Stimulated activated CD8-positive, alpha-beta memory T cell treated with anti-CD3 and anti-CD28 coated beads, Interleukin-4, amount 100 ng/mL, for 24 hours (primary cell): ENCODE measurements at places on chromosomes 7 and 10.

DNA sequence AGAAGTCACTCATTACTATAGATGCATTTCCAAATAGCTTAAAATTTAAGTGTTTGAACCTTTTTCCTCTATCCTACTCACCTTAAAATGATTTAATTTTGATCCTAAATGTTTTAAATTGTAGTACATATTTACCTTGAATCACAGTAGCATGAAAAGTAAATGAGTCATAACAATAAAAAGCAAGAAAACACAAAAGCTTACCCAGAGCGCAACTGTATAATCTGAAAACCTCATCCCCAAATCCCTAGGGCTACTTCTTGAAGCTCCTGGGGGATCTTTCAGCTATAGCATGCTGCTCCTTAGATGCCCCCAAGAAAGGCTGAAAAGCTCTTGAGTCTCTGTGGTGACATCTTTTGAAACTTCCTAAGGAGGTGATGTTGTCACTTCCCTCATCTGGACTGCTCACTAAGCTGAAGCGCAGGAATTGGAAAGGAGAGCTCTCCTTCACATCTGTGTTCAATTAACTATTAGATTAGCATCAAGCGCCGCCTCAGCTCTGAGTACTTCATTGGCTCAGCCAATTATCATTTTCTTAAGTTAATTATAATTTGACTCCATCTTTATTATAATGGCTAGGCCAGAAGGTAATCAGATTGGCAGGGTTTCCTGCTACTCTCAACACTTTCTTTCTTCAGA, 60.2 kb downstream of the SEMA3E start:
- no peak for DNase-seq

DNA sequence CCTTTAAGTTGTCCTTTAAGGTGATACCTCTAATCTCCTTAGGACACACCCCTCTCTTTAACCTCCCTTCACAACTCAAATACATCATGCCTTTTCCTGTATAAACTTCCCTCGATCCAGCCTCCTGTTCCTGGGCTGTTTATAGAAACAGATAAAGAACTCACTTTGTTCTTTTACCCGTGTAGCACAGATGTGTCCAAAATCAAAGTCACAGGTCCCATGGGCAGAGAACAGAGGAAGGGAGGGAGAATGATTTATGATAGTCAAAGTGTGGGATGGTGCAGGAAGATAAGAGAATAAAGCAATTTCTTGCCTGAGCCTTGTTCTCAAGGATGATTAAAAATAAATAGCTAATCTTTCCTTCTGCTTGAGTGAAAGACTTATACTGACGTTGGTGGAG, 50.3 kb upstream of the CABCOCO1 start:
- no peak for DNase-seq

- DNase-seq = no peak
Observed at GRCh38 chr10:123429706-123430221, 236.4 kb upstream of the GPR26 start.

DNA sequence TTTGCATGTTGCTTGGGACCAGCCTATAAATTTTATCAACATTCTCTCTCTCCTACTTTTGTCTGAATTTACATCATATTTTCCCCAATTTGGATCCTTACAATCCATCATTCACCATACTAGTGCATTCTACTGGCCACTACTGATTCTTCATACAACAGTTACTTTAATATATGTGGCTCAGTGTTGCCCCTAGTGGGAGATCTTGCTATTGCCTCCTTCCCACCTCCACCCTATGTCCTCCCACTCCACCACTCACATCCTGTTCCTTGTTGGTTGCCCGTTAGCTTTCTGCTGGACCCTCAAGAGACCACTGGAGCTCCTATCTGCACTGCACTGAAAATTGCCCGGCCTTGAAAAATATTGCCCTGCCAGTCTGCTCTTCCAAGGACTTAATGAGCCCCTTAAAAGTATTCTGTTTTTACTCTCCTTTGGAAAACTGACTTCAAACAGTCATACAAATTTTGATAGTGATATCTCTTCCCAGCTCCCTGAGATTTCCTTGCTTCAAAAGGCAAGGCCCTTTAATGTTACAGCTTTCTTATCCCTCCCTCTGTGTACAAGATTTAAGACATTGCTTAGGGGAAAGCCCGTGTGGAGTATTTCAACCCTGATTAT, 243.2 kb upstream of the TMEM229A start:
- no peak for DNase-seq

DNA sequence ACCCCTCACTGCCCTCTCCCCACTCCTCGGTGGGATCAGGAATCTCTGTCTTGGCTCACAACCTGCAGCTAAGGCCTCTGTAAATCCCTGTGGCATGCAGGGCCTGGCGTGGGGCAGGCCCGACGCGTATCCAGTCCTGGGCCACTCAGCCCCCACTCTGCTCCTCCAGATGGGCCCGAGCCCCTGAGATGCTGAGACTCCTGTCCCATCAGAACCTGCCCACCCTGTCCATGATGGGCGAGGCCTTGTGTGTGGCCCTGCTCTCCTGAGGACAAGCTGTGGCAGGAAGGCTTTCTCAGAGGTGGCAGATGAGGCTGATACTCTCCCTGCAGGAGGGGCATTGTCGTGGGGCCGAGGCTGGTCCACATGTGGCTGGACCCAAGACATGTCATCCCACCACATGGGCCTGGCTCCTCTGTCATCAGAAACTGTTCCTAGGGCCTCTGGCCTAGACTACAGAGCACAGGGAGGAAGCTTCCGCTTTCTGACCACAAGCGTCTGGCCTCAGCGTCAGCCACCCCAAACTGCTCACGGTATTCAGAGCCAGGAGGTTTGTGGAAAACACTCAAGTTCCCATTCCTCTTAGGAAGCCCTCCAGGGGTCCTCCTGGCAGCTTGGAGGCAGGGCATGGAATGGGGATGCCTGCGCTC, 6.0 kb downstream of the ALOX5 start:
- DNase-seq = no peak
